Cortex of kidney (tissue), 1 donor: ENCODE measurements at places on chromosomes 5 and 9.

- DNase-seq = no peak
Observed at GRCh38 chr9:121182989-121183388, 18.7 kb downstream of the RAB14 start.

DNA sequence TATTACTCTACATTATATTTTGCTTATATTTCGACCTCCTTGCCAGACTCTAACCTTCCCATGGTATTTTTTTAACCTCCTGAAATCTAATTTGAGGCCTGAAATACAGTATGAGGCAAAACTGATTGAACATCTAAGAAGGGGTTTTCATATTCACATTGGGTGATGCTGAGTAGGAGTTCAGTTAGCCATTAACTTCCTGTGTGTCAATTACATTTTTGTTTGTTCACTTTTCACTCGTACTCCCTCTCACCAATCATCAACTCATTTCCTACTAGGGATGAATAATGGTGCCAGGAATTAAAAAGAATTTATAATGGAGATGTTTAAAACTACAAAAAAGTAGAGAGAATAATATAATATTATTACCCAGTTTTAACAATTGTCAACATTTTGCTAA, 27.6 kb upstream of the GLRA1 start:
- no peak for DNase-seq

GRCh38 chr5:107118184-107119019, 552.3 kb downstream of the EFNA5 start:
- no peak for DNase-seq

DNA sequence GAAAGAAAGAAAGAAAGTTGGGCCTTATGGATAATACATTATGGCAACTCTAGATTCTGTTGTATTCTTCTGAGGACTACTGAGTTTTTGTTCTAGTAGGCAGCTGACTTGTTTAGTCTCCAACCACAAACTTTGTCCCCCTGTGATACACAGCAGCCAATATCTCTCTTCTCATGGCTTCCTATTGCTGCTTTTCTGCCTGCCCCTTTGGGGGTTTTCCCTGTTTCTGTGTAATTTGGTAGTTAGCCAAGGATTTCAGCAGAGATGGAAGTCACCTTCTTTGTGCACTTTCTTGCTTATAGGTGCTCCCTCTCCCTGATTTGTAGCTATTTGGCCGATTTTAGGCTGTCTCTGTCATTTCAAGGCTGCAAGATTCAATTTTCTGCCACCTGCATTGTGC, 109.6 kb downstream of the FGF1 start:
- no peak for DNase-seq

DNA sequence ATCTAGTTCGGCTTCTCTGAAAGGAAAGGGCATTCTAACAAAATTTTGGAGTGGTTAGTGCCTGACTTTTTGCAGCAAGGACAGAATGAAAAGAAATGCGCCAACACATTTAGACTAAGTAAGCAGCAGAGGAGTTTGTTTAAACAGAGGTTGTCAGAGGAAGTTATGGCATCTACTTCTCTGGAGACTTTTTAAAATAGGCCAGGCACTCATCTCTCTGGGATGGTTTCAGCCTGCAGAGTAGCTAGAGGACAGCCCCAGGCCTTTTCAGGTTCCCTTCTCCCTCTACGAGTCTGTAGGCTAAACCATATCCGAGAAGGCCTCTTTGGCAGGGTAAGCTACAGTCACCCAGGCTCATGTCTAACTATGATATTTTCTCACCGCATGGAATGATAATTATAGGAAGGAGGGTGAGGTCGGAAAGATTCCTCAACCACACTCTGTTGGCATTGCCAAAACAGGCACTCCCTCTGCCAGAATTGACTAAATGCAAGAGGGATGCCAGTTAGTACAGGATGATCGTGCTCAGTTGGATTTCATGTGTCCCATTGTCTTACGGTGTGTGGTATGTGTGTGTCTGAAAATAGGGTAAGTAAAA, 1.4 kb upstream of the CTXN3 start:
- no peak for DNase-seq

DNA sequence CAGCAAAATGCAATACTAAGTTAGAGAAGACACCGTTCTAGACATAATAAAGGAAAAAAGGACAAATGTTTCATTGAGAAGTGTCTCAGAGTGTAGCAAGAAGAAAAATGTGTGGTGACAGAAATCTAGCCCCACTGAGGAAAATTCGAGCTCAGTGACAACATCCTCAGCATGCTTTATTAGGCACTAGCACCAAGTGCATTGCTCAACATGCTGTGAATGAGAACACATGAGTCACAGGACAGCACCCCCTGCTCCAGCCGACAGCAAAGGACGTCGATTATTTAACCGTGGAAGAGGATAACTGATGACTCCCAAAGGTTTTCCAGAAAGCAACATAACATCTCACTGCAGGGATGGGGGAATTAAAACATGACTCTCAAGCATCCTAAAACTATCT, 182.7 kb downstream of the GNAQ start:
- no peak for DNase-seq

DNA sequence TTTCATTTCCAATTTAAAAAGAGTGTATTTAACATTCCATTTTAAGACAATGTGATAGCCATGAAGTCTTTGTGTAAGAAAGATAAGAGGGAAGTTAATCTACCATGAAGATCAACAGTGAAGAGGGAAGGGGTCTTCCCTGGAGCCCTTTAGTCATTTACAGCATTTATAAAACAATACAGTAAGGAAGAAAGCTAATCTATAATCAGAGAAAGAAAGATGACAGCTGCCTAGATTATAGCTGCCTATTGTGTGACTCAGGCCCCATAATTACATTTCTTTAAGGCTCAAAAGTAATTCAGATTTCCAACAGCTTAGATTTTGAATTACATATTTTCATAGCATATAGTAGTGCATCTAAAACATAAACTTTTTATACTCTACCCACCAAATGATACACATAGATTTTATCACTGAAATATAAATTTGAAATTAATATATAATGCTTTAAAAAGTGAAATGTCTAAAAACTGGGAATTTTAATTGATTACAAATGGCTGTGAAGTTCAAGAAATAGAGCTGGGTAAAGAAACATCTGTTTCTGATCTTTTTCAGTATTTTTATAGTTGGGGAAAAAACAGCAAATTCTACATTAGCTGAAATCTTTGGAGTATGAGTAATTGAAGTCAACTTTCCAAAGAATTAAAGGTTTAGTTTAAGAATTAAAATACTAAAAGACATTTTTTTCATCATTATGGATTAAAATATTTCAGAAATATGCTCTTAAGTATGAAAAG, 89.6 kb downstream of the RIC1 start:
- DNase-seq = no peak
